ENCODE measurements at places on chromosomes 2 and 18.

- DNase-seq = no peak
Measured at GRCh38 chr2:163801486-163801885, 65.7 kb upstream of the FIGN start.

GRCh38 chr2:26274058-26274613 lies 29.4 kb downstream of the HADHB start:
- DNase-seq = no peak

DNA sequence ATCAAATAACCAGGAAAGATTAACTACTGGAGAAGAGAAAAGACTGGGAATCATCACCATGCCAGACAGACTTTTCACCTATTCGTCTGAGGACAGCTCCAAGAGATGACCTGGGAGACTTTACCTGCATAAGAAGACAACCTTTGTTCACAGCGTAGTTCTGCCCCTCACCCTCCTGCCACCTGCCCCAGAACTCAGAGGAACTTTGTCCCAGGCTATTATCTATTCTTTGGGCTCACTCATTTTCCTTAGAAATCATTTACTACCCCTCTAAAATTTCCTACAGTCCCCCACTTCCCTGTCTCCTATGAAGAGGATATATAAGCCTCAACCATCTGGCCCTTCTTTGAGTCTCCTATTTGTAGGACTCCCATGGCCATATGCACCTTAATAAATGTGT lies 19.3 kb upstream of the COPS8 start:
- no peak for DNase-seq

DNA sequence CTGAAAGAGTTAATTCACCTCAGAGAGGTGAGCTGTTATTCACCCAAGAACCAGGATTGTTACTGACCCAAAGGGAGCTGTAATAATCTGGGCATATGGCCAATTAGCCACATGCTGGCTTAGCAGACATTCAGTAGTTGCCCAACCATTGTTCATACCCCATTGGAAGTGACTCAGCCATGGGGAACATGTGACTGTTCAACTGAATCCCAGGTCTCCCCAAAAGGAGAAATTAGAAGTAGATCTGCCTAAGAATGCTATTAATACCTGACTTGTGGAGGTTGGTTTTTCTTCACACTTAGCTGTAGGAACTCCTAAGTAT lies 272.6 kb upstream of the UBE2E3 start:
- DNase-seq = no peak

- no peak for DNase-seq
Measured at GRCh38 chr2:177675825-177676224, 283.3 kb downstream of the AGPS start.

GRCh38 chr18:26091047-26091630 lies 726 bp upstream of the SS18 start:
- peak; percentile 89 for DNase-seq

DNA sequence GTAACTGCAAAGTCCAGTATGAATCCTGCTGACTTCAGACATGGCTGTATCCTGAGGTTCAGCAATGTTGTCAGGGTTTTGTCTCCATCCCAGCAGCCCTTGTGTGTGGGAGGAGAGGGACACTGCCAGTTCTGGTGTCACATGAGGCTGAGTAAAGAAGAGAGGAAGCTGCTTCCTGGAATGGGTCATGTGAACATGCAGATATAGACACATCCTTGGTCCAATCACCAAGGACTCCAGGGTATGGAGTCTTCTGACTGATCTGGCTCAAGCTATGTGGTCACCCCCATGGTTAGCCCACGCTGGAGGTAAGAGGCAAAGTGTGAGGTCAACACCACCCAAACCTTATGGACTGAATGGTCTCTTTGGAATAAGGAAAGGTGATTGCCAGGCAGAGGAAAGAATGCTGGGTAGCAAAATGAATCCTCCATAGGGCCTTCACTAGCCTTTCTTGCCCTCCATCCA lies 134.4 kb upstream of the SLC1A4 start:
- DNase-seq = no peak

DNA sequence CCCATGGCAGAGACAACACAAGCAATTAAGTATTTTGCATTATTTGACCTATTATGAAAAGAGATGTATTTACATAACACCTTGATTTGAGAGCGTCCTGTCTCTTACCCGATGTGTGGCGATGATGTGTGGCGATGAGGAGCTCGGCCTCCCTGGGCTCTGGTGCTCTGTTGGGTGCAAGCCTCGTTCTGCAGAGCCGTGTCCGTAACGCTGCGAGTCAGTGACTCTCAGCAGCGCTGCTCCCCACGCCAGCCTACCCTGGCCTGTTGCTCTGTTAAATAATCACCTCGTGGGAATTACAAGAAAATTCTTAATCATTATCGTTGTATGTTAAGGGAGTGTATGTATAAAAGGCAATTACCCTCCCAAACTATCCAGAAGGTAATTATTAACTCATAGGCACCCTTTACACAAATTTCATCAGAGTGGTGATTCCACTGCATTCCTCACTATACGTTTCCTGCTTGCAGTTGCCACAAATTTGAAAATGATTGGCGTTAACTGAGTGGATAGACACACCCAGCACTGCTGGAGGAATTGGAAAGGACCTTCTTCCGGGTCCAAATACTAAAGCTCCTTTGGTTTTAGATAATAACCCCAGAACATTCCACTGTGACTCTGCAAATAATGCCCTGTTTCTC lies 52.0 kb upstream of the NFATC1 start:
- DNase-seq = no peak

DNA sequence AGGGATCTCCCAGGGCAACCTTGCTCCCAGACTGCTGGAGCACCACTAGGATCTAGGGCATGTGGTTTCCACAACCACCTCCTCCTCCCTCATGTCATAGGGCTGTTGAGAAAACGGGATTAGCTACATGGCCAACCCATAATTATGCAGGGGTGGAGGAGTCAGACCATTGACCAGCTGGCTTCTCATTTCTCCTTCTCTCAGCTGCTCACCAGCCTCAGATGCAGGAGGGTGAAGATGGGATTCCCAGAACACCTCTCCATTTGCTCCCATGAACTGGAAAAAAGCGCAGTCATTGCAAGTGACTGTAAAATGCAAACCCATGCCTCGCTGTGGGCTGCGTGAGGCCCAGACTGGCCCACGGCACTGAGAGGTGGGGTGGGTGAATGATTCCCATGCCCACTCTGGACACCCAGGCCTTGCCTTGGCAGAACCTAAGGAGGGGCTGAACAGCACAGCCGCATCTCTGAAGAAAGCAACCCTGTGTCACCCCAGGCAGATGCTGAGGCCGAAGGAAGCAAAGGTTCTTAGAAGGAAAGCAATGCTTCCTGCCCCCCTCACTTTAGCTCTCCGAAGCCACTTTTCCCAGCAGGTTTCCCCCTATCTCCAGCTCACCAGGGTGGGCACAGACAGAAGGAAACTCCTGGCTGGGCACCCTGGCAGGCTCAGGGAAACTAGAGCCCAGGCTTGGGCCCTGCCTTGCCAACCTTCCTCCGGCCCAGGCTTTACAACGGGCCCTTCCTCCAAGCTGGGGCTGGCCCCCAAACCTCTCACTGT lies 69.6 kb upstream of the RTN4 start:
- no peak for DNase-seq

DNA sequence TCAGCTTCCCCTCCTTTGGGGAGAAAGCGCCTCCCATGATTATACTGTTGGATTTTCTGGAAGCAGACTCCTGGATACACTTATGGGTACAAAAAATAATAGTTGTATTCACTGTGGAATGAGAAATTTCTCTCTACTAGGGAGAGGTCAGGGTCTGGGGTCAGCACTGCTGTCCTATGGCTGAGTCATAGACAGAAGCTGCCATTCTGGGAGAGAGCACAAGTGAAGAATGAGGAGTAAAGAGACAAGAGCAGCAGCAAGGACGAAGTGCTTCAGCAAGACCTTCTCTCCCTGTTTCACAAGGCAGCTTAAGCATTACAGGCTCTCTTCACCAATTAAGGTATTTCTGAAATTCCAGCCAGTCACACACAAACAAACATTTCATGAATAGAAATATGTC lies 10.1 kb upstream of the UNC80 start:
- no peak for DNase-seq

DNA sequence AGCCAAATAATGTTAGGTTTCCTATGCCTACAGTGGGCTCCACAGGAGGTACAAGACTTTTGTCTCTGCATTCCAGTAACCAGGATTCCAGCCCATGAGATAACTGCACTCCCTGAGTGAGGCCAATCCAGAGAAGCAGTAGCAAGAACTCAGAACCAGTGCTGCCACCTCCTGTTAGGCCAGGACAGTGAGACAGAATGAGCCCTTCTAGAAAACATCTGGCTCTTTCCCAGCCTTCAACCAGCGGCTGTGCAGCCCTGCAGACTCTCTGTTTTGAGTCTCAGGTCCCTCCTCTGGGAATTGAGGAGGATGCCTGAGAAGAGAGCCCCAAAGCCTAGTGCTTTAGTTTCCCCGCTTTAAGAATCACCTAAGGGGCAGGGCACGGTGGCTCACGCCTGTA lies 44.2 kb downstream of the ARID5A start:
- peak; percentile 30 for DNase-seq

DNA sequence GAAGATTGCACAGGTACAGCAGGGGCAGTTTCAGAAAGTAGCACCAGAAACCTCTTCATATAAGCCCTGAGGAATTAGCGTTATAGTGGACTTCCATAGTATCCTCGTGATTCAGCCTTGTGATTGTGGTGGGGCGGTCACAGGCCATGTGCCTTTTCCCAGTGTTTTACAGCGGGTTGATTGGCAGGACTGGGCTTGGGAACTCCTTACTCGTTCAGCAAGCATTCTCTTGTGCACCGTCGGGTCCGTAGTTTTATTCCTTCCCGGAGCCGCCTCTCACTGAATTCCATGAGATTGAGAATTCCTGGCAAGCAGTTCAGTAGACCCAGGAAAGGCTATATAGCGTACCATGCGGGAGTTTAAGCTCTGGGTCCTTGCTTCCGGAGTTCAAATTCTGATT lies 5.2 kb downstream of the COPS8 start:
- DNase-seq = no peak

GRCh38 chr2:165610591-165611029 lies 141.1 kb downstream of the CSRNP3 start:
- no peak for DNase-seq

- peak; percentile 2 for DNase-seq
Measured at GRCh38 chr2:72678024-72678423, 147.8 kb downstream of the EXOC6B start.

DNA sequence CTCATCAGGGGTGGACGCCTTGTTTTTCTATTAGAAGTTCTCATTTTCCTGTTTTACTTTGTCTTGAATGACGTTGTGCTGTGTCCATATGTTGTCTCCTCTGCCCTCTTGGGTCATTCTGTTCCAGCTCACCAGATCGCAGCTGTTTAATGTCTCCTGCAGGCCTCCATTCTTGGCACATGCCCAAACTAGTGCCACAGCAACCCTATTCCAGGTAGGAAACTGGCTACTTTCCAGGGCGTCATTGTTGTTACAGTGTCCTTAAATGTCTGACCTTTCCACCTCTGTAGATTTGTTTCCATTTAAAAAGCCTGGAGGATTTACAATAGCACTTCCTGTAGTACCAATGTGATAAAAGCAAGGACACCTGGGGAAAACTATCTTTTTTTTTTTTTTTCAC lies 500.7 kb downstream of the METTL4 start:
- DNase-seq = no peak
